Activated CD4-positive, alpha-beta T cell treated with anti-CD3 and anti-CD28 coated beads, Interleukin-2, amount 50 U/mL, for 1 hour (primary cell): ENCODE measurements at places on chromosomes 7 and 10.

- no peak for DNase-seq
These were observed 472.4 kb upstream of the MGMT start for GRCh38 chr10:128994598-128995143.

GRCh38 chr10:8130973-8131911, 76.8 kb downstream of the GATA3 start:
- DNase-seq = no peak

DNA sequence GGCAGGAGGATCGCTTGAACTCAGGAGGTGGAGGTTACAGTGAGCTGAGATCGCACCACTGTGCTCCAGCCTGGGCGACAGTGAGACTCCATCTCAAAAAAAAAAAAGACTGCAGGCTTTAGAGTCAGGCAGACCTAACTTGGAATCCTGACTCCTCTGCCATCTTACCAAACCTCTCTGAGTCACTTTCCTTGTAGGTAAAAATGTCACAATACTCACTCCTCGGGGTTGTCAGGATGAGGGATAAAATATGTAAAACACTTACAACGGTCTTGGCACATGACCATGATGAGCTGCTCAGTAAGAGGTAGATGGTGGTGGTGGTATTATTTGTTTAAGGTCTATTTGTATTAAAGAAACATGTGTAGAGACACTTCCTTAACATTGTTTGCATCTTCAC, 154.1 kb upstream of the PDE1C start:
- DNase-seq = no peak

GRCh38 chr7:134995239-134996096, 9.2 kb downstream of the AGBL3 start:
- DNase-seq = peak; percentile 6

- DNase-seq = no peak
These were observed 290.6 kb upstream of the PHYHIPL start for GRCh38 chr10:58885686-58886345.
